ENCODE measurements at places on chromosomes 7 and 10.

DNA sequence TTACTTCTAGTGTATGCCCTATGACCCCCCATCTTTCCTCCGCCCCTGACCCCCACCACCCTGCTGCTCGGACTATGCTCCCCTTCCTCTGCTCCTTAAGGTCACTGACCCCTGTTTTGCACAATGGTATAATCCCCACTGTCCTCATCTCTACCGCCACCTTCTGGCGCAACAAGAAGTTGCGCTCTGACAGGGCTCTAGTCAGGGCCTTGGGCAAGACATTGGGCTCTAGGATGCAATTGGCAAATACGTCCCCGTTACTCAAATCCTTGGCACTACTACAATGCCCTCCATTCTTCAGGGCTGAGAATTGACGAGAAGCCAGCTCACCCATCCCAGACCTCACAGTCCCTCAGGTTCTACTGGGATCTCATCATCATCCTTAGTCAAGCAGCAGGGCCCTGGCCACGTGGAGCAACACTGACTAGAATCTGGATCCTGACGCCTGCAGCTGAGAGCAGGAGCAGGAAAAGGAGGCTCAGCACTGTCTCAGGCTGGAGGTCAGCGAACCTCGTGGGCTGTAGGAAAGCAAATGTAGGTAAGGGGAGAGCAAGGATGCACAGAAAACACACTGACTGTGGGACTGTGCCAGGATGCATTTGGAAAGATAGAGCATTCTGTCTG is 10.6 kb downstream of the LRIT2 start:
- no peak for DNase-seq

GRCh38 chr10:70656489-70656888 is 15.8 kb upstream of the ADAMTS14 start:
- DNase-seq: peak; percentile 58

GRCh38 chr10:34844448-34844847 is 29.4 kb upstream of the PARD3 start:
- DNase-seq: no peak

- no peak for DNase-seq
Observed at GRCh38 chr10:62992145-62992721, 140.9 kb upstream of the NRBF2 start.

DNA sequence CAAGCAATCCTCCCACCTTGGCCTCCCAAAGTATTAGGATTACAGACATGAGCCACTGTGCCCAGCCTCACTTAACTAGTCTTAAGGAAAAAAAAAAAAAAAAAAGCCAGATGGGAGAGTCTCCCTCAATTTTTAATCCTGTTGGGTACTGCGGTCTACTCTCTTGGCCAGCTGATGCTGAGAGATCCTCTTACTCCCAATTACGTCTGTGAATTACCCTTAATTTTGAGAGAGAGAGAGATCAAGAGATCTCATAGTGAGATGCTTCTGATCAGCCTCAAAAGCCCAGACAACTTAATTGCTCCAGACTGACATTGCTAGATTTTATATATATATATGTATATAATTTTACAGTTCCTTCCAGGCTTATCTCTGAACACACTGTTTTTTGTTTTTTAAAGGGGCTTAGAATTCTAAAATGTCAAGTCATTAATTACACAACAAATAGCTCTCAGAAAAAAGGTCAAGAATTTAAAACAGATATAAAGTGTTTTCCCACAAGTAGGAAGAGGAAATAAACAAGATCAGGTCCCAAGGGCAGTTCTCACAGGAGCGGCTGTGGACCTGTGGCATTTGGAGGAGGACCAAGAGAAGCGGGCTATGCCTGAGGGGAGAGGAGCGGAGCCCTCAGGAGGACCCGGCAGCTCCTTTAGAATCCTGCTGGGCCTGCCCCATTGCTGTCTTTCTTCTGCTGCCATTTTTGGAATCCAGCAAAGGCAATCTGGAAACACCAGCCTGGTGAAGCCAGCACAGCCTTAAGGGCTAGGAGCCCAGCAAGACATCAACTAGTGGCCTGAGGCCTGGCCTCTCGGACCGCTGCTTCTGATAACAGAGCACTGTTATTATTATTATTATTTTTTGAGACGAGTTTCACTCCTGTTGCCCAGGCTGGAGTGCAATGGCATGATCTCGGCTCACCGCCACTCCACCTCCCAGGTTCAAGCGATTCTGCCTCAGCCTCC is 30.1 kb downstream of the DENND2A start:
- DNase-seq: no peak

- DNase-seq: peak; percentile 12
Observed at GRCh38 chr7:117715784-117716445, 157.3 kb downstream of the CTTNBP2 start.

DNA sequence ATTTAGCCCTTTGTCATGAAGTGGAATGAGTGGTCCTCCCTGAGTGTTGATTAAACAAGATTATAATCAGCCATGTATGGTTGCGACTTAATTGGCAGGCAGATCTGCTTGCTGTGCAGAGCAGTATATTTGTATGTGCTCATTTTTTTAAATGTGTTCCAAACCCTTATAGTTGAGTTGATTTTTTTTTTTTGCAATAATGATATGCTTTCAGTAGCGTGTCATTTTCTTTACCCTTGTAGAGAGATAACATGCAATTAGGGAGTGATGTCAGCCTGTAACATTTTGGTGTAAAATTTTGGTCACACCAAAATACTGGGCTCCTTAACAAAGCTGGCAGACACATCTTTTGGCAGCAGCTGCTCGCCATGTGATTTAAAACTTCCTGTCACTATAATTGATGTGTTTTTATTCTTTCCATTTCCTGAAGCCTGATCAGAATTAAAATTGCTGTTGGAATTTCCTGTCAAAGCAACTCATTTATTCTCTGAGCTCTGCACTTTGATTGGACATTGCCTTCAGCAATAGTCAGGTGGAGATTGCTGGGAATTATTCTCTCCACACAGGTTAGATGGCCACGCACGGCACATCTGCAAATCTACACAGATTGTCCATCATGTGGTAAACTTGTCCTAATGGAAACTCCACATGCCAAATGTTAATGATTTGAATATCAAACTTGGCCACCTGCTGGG is 125.3 kb downstream of the DYNC1I1 start:
- DNase-seq: no peak

DNA sequence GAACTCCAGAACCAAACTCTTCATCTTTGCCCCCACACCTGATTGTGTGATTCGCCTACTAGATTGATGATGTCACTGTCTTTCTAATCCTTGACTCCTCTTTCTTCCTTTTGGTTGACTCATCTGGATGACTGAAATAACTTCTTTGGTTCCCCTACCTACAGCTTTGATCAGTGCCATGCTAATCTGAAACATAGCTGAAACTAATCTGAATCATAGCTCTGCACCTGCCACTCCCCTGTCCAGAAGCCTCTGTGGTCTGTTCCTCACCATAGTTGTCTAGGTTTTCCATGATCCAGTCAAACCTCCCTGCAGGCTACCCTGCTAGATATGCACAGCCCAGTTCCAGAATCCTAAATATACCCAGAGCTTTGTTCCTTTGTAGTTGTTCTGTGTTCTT is 51.9 kb downstream of the ZNF365 start:
- no peak for DNase-seq

GRCh38 chr10:117504562-117504961 is 38.0 kb upstream of the EMX2 start:
- DNase-seq: no peak

DNA sequence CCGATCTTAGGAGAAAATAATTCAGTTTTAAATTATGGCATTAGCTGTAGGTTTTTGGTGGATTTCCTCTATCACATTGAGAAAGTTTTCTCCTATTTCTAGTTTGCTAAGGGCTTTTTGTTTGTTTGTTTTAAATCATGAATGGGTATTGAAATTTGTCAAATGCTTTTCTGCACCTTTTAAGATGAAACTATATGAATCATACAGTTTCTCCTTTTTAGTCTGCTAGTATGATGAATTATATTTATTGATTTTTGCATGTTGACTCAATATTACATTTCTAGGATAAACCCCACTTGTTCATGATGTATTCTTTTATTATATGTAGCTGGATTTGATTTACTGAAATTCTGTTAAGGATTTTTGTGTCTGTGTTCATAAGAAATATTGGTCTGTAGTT is 70.3 kb upstream of the PIP4K2A start:
- no peak for DNase-seq

GRCh38 chr7:66140924-66141323 is 26.3 kb downstream of the CRCP start:
- DNase-seq: no peak

GRCh38 chr7:146319629-146320028 is 203.0 kb downstream of the CNTNAP2 start:
- DNase-seq: no peak

DNA sequence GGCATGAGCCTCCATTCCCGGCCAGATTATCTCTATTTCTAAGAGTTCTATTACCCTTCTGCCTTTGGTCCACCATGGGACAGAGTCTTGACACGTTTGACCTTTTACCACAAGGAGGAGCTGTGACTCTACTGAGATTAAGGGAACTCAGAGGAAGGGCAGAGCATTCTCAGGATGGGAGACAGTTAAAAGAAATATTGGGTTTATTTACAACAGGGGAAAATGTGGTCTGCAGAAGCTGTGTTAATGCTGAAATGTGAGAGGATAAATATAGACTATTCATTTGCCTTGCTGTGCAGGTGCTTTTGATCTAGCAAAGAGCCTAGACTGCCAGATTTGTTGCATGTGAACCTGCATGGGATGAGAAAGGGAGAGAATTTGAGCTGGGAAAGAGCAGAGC is 45.8 kb upstream of the PRSS58 start:
- no peak for DNase-seq

DNA sequence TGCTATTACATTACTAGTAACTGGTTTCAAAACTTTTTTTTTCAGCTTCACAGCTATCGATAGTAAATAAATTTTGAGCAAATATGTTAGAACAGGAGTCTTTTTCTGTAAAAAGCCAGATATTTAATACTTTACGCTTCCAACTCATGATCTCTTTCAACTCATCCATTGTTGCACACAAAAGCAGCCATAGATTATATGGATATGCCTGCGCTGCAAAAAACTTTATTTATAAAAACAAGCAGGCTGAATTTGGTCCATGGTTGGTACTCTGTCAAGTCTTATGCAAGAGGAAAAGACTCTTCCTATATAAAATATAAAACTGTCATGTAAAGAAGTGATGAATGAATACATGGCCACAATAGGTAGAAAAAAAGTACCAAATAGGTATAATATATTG is 31.1 kb downstream of the WASL start:
- no peak for DNase-seq

GRCh38 chr10:24958721-24959381 is 6.4 kb upstream of the PRTFDC1 start:
- no peak for DNase-seq

- DNase-seq: no peak
Observed at GRCh38 chr10:4804465-4804864, 21.5 kb upstream of the AKR1E2 start.

DNA sequence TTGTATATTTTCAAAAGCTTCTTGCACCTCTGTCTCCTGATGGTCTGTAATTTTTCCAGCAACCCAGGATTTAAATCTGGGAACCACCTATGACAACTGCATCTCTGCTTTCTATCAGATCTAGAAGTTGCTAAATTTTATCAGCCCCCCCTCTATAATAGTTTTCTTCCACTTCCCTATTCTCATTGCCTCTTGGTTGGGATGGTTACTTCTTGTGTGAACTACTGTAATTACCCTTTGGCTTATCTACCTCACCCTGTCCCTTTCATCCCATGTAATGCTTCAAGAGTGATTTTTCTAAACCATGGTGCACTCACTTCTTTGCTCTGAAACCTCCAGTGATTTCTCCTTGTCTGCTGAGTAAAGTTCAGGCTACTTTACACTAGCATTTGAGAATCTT is 92.3 kb downstream of the BMPR1A start:
- no peak for DNase-seq

GRCh38 chr10:72058989-72059842 is 29.1 kb downstream of the SPOCK2 start:
- no peak for DNase-seq

GRCh38 chr10:76492026-76492425 is 1060.6 kb downstream of the LRMDA start:
- peak; percentile 53 for DNase-seq

- no peak for DNase-seq
Observed at GRCh38 chr7:23287612-23288011, 11.5 kb upstream of the MALSU1 start.

DNA sequence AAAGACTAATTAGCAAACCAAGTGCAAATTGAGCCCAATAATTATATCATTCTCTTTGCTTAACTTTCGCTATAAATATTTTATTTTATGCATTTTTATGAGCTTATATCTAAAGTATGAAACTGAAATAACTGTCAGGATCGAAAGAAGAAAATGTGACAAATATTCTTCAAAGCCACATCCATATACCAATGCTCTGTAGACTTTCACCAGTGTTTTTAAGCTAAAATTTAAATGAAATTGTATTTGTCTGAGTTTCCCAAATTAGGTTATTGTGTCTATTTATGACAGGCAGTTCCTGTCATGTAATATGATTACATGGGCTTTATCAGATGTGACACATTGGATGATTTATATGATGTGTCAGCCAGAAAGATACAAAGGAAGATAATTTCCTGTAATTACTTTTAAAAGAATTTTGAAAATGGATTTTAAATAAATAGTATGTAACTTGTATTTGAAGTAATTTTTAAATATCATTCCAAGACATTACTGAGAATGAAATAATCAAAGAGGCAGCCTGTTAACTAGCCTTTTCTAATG is 317.9 kb upstream of the KLF6 start:
- no peak for DNase-seq

DNA sequence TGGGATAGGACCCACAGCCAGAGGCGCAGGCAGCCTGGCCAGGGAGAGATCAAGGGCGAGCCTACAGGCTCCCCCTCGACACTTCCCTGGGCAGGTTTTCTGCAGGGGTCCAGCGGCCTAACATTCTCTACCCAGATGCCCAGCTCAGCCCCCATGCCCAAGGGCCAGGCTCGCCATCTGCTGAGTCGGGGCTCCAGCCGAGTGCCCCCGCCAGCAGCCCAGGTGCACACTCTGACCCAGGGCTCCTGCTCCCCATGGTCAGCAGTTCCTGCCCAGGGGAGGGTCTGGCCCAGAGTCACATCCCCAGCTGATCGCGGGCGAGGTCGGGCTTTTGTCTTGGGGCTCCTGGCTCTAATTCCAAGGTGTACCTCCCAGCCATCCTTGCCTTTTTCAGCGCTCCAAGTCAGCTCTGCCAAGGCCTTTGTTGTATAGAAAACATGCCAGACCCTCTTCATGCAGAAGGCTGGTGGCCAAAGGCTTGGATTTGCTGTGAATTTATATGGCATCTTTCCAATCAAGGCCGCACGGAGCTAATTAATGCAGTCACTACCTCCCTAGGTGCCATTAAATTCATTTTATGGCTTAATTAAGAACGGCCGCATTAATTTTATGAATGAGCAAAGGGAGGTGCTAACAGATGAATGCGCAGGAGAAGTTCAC is 120.6 kb downstream of the LRRC18 start:
- DNase-seq: no peak

GRCh38 chr7:124775422-124775821 is 9.8 kb upstream of the GPR37 start:
- no peak for DNase-seq

DNA sequence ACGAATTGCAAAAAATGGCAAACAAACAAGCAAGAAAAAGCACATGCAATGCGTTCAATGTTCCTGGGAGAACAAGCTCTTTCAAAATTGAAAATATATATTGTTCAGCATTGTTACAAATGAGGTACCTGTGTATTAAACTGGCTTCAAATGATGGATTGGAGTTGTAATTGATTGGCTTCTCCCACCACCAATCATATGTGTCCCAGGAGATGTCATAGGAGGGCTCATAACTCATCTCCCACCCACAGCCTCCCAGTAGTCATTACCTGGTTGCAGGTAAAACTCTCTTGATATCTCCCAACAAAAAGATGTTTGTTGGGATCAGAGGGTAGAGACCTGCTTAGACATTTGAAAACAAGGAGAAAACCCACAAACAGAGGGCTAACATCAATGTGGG is 302.9 kb downstream of the BAMBI start:
- DNase-seq: no peak

All from HS-27A (cell line).